CD4-positive, alpha-beta T cell treated with Interleukin-2 at 100 ng/mL for 4 hours (primary cell): ENCODE measurements at places on chromosomes 5 and 9.

GRCh38 chr5:72921886-72922285 lies 34.0 kb upstream of the FCHO2 start:
- DNase-seq: no peak

- DNase-seq: no peak
Measured at GRCh38 chr9:17578911-17579793, at the start of gene SH3GL2. Gene SH3GL2 (plus strand): TSS chr9:17579066.

- no peak for DNase-seq
Measured at GRCh38 chr5:60887746-60888145, 43.7 kb upstream of the ELOVL7 start.

GRCh38 chr9:93119953-93120845 lies 13.9 kb downstream of the NINJ1 start:
- DNase-seq: peak; percentile 40

GRCh38 chr5:38009749-38010358 lies 170.0 kb upstream of the GDNF start:
- no peak for DNase-seq

GRCh38 chr9:36461323-36461722 lies 61.3 kb upstream of the RNF38 start:
- DNase-seq: no peak

GRCh38 chr5:159402311-159402710 lies 72.0 kb upstream of the IL12B start:
- no peak for DNase-seq

- DNase-seq: no peak
Measured at GRCh38 chr9:69431777-69432176, 106.8 kb downstream of the ENTREP1 start.

DNA sequence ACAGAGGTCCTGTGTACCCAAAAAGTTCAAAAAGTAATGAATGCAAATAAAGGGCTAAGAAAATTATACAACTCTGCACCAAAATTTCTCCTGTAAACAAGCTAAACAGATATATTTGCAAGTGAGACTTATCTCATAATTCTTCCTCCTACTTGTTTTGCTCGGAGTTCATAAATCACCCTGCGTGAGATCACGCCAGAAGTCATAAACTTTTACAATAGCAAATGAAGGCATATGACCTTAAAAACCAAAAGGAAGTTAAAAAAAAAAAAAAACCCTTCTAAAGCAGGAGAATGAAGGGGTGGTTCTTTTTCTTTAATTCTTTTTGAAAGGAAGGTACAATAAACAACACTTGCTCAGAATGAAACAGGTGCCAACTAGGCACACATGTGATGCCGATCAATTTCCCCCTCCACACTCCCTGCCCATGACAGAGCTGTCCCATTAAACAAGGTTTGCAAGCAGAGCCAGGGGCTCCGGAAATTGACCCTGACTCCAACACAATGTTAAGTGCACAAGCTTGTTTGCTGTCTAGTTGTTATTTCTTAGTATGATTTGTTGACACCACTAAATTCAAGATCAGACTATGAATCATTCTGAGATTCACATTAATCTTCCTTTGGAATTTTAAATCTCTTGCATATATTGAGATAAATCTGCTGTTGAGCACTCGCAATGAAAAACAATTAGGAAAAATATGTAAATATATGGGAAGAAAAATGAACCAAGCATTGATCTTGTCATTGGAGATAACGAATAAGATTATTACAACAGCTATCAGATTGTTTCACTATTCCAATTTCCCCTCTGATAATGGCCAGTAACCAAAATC lies 46.3 kb downstream of the DROSHA start:
- no peak for DNase-seq

- DNase-seq: no peak
Measured at GRCh38 chr9:37217161-37217560, 96.8 kb downstream of the ZCCHC7 start.

DNA sequence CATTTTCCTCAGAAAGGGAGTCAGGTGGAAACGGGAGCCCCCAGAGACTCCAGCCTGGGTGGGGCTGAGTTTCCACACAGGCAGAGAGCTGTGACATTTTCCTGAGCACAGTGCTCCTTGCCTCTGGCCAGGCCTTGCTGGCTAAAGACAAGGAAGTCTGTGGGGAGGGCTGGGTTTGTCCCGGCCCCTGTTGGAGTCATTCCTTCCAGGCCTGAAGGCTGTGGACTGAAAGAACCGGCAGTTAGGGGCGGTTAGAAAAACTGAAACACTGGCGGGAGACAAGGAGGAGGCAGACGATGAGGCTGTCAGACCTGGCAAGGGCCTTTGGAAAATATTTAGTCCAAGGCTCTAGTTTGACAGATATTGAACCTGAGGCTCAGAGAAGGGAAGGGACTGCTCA lies 29.9 kb downstream of the COL15A1 start:
- no peak for DNase-seq

DNA sequence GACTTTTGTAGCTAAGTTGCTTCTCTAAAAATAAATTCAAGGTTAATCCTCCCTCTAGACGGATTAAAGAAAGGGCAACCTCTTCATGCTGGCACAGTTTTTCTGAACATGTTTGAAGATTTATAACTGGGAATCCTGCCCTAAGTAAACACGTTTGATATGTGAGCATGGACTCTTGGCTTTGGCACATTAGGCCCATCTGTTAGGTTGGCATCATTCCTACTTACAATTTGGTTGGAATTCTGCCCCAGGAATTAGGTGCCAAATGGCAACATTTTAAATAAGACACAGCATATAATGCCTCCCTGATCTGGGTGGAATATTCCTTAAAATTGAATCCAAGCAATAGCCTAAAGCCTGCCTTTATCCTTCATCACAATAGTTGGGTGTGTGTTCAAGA lies 372.3 kb upstream of the CDH18 start:
- DNase-seq: no peak

- DNase-seq: no peak
Measured at GRCh38 chr5:83715236-83716065, 5.2 kb downstream of the HAPLN1 start.

DNA sequence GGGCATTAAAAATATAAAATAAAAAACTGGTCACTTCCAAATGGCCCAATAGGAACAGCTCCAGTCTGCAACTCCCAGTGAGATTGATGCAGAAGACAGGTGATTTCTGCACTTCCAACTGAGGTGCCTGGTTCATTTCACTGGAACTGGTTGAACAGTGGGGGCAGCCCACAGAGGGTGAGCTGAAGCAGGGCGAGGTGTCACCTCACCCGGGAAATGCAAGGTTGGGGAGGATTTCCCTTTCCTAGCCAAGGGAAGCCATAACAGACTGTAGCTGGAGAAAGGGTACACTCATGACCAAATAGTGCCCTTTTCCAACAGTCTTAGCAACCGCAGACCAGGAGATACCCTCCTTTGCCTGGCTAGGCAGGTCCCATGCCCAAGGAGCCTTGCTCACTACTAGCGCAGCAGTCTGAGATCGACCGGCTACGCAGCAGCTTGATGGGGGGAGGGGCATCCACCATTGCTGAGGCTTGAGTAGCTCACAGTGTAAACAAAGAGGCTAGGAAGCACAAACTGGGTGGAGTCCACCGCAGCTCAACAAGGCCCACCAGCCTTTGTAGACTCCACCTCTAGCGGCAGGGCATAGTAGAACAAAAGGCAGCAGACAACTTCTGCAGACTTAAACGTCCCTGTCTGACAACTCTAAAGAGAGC lies 12.7 kb downstream of the RLN1 start:
- peak; percentile 53 for DNase-seq

GRCh38 chr5:176535101-176535663 lies 2.0 kb downstream of the RNF44 start:
- DNase-seq: peak; percentile 64

DNA sequence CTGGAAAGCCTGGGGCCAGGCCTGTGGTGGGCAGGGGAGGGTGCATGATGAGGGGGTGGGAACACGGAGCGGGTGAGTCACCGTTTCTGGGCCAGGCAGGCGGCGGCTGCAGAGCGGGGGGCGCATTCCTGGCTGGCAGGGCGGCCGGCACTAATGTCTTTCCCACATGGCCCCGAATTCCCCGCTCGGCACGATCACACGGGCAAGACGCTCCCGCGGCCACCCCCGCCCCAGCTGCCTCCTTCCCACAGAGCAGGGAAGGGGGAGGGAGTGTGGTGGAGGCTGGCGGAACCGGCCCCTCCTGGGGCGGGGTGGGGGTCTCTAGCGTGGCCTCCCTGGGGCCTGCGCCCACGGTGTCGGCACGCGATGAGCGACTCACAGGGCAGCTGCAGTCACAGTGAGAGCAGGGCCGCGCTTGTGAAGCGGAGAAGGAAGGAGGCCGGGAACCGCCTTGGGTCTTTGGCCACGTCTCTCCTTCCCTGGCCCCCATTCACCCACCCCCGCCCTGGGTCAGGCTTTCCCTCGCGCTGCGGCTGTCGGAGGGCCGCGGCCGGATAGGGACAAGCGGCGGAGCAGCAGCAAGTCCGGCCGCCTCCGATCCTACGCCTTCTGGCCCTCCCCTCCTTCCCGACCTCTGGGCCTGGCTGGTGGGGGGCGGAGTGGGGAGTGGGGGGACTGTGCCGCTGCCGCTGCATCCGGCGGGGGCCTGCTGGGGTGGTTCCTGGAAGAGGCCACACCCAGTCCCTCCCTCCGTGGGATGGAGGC lies 48.9 kb downstream of the CXXC5 start:
- DNase-seq: no peak

- DNase-seq: no peak
Measured at GRCh38 chr5:147617711-147618350, 108.0 kb upstream of the DPYSL3 start.
